ENCODE measurements at places on chromosomes 6 and 20.

- DNase-seq: no peak
Measured at GRCh38 chr6:66555082-66555481, 848.1 kb upstream of the EYS start.

- DNase-seq: no peak
Measured at GRCh38 chr6:87979737-87980136, 67.9 kb upstream of the SPACA1 start.

- no peak for DNase-seq
Measured at GRCh38 chr6:37576336-37576737, 76.6 kb upstream of the CCDC167 start.

GRCh38 chr20:31707994-31708735 lies 14.5 kb downstream of the BCL2L1 start:
- peak; percentile 83 for DNase-seq

DNA sequence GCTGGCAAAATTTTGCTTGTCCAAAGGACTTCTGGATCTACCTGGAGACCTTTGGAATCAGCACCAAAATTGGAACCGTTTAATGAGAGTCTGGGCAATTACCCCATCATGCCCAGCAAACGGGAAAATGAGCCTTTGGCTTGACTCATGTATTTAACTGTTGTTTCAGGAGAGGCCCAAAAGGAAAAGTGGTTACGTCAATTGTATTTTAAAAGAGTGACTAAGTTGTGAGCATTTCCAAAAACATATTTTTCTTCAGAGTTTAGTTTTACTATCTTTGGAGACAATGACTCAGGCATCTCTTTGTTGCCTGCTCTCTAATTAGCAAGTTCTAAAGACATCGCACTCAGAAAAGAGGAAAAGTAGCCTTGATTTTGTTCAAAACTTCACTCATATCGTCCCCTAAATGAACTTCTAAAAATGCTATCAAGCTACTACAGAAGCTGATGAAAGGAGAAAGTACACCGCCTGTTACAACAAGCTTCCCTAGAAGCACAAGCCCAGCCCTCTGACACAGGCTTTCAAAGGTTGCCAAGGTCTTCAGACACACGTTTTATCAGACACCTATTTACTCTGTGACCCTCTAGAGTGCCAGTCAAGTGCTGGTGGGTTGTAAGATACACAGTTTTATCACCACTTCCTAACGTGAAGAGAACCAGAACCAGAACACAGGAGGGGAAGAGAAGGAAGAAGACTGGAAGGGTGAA lies 146.2 kb downstream of the TBX18 start:
- DNase-seq: no peak

GRCh38 chr6:79028641-79029314 lies 49.3 kb downstream of the PHIP start:
- DNase-seq: no peak

DNA sequence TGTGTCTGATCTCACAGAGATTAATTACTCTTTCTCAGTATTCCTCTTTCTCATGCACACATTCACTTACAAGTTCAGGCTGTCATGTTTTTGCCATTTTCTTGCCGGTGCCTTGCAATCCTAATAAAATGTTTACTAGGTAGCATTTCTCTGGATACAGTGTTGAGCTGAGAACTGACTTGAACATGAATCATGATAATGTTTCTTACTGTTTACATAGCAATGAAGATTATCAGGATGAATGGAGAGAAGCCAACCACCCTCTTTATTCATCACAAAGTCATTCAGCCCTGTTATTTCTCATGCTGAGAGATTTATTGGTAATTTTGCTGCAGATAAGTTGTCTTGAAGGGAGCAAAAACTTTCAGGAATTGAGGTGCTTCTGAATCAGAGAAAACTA lies 185.5 kb upstream of the ECI2 start:
- DNase-seq: no peak

- no peak for DNase-seq
Measured at GRCh38 chr20:15061061-15061430, 723.6 kb upstream of the FLRT3 start.

DNA sequence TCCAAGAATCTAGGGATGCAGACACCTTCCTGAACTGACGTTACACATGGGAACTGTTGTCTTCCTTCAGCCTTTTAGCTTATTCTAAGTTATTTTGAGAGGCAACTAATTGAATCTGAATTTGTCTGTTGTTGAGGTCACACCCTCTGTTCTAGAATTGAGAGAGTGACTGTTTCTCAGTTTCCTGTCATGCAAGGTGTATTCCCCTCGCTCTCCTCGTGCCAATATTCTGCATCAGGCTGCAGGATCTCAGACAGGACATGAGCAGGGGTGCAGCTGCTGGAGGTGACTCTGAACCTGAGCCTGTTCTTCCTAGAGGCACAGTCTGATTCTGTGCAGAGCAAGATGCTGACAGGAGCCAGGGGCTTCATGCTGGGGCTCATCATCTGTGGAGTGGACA lies 52.5 kb downstream of the HLA-DPB1 start:
- no peak for DNase-seq

DNA sequence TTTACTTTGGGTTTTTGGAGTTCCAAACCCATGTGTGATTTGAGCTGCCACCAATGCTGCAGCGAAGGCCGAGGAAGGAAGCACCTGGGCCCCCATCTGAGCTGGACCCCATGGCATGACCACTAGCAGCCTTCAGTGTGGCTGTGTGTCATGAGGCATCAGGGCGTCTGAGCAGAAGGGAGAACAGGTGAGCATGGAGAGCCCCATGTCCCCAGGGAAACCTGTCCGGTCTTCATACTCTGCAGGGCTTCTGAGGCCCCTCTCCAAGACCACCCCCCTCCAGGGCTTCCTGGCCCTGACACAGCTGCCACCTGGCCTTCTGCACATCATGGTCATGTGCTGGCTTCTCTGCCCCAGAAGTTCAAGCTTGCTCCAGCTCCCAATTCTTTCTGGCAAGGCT lies 169.1 kb upstream of the CST7 start:
- no peak for DNase-seq

DNA sequence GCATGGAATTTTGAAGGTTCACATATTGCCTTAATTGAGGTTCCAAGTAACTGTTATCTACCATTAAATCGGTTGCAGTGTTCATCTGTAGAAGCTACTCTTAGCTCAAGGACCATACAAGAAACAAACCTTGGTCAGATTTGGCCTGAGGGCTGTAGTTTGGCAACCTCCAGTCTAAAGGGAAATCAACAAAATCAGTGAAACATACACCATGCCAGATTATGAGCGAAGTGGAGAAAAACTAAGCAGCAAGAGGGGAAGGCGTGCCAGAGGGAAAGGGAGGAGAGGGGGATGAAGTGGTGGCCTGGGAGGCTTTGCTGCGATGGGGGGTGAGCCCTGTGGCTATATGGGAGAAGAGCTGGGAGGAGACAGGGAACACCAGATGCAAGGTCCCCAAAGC lies 8.8 kb upstream of the SNAI1 start:
- no peak for DNase-seq

DNA sequence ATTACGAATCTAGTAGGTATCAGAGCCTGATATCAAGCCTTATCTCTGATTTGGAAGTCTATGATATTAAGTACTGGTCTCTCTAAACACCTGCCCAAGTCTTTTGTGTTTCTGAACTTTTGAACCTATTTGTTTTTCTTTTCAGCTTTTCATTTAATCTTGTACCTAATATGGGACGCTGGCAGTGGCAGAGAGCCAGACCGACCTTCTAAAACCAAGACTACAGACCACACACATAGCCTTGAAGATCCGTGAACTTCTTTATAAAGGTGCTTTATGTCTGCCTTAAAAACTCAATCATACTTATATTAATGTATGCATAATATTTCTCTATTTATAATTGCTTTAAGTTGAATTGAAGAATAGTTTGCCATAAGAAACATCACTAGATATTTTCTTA lies 12.6 kb upstream of the PTCHD4 start:
- DNase-seq: no peak

- DNase-seq: no peak
Measured at GRCh38 chr6:43762966-43763695, 6.9 kb upstream of the VEGFA start.

- DNase-seq: no peak
Measured at GRCh38 chr6:38933426-38933825, 115.2 kb upstream of the GLP1R start.
